Activated T-helper 17 cell treated with anti-CD3 and anti-CD28 coated beads, Interleukin-2, amount 50 U/mL, for 72 hours (primary cell): ENCODE measurements at places on chromosomes 7 and 10. TPM values are rescaled to one million over a fixed set of nuclear protein-coding genes. Genes with fewer than 3 reads are reported as not detected.

PTN gene
- not detected for total RNA-seq

MMD2 gene
- total RNA-seq = not detected

SEMA3E gene
- not detected for total RNA-seq

MSMB gene
- total RNA-seq = not detected

PTPN20 gene
- 0.85 TPM for total RNA-seq

MYO1G gene
- total RNA-seq = 649 TPM

DNA sequence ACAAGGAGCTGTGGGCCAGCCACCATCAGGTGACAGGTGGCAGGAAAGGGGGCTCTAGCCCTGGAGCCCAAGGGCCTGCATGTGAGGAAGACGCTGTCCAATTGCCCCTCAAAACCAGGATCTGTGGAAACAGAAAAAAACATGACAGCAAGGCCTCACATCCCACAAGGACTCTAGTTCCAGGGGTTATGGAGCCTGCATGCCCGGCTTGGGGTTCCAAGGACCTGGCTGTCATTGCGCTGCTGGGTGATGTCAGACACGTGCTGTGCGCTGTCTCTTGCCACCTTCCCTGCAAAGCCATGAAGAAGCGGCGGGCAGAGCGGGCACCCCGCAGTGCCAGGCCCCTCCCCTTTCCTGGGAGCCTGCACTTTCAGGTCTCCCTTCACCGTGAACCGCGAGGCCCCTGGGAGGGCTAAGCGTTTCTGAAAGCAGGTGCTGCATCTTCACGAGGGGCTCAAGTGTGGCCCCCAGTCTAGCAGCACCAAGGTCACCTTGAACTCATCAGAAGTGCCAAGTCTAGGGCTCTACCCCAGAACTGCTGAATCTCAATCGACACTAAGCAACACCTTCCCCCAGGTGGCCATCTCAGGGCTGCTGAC lies 15.1 kb upstream of the CRYGN start:
- ATAC-seq = no peak

DNA sequence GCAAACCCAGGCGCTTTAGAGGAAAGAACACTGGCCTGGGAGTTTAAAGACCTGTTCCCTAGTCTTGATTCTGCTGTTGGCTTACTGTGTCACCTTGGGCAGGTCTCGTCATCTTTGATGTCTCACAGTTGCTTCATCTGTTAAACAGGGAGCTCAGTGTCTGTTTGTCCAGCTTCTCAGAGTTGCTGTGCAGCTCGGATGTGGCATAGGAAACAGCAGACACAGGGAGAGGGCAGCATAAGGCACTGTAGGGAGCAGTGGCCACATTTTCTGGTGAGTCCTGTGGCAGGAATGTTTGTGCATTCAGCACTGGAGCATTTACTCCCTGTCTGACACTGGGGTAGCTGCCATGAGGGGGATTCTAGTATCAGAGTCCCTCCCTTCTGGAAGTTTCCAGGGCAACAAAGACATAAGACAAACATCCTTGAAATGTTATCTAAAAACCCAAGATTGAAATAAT lies 2.0 kb downstream of the REPIN1 start:
- ATAC-seq = no peak

GRCh38 chr7:98949336-98950044 lies 71.2 kb downstream of the TRRAP start:
- no peak for ATAC-seq

DNA sequence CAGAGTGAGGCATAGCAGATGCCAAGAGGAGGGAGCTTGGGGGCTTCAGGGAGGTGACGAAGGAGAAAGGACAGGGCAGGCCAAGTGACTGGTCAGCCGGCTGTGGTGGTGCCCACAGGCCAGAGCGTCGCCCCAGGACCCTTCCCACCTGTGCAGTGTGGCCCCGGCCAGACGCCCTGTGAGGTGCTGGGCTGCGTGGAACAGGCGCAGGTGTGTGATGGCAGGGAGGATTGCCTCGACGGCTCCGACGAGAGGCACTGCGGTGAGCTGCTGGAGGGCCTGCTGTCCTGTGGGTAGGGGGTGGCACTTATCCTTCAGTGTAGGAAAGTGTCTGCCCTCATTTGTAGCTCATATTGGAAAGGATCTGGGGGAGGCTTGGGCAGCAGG lies 26.8 kb upstream of the ZNF467 start:
- ATAC-seq = no peak

DNA sequence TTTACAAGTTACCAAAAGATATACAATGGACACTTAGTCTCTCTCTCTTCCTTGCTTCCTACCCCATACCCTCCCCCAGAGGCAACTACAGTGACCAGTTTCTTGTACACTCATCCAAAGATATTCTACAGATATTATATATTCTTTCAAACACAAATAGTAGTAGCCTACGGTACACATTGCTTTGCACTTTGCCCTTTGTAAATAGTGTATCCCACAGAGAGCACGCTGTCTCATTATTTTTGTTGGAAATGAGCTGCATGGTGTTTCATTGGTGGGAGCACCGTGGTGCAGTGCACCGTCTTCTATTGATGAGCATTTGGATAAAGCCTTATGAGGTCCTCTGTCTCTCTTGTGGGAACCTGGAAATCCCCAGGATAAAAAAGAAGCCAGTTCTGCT lies 24.2 kb downstream of the STRA8 start:
- no peak for ATAC-seq

DNA sequence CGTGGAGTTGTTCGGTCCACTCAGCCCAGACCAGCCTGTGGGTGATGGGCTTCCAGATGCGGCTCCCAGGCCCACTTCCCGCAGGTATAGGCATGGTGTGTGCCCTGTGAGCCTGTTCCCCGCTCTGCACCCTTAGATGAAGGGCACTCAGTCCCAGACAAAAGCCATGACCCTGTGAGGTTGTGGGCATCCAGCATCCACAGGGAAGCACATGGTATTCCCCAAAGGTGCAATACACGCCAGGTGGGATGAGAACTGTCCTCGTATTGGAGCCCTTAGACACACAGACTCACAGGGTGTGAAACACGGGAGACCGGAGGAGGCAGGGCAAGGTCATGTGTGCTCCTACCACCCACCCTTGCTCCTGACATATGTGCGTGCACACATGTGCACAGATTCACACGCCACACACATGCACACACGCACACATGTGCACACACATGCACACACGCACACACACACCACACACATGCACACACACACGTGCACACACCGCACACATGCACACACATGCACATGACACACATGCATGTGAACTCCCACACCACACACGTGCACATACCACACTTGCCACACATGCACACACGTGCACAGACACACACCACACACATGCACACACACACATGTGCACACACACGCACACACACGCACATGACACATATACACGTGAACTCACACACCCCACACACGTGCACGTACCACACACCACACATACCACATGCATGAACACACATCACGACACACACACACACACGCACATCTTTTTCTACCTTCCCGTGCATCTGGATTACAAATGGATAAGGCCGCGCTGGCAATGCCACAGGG lies 319.4 kb downstream of the WDR37 start:
- no peak for ATAC-seq

DNA sequence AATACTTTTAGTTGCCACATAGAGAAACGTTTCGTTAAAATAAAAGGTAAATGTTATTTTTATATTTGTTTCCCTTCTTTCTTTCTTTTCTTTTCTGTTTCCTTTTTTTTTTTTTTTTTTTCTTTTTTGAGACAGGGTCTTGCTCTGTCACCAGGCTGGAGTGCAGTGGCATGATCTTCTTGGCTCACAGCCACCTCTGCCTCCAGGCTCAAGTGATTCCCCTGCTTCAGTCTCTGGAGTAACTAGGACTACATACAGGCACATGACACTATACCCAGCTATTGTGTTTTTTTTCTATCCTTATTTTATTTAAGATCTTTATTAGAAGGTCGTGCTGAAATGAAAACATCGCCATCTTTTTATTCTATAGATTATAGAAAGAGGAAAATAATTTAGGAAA lies 661.8 kb upstream of the MBL2 start:
- ATAC-seq = no peak
